ENCODE measurements at places on chromosomes 16 and 17.

DNA sequence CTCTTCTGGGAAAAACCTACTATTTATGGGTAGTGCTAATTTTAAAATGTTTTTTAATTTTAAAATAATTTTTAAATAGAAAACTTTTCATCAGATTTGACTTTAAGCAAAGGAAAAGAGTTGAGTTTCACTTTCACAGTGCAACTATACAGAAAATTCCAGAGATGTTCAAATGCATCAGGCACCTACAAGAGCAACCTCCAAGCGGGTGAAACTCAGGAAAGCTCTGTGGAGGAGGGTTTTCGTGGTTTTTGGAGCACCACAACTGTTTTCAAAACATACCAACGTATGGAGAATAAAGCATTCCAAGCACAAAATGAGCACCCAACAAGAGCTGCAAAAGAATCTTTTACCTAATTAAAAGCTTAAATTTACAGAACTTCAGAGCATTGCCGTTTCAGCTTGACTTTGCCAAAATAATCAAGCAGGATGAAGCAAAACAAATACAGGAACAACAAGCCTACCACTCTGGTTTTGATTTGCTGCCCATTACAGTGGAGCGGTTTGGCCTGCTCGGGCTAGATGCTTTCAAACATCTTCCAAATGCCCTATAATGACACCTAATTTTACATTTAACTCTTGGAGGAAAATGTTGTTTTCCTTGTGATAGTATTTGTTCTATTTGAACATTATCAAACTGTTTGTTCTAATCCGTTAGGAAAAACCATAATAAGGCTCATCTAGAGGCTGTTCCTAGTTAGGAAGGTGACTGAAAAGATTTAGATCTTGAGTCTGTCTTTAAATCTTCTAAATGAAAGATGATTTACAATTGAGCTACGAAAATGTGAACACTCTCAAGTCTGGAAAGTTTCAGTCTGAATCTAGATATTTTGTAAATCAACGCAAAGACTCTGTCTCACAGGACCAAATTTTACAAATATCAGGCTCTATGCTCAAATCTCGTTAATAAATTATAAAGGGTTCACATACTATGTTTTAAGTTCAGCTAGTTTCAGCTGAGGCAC is 34.5 kb downstream of the NACA2 start:
- no peak for DNase-seq

DNA sequence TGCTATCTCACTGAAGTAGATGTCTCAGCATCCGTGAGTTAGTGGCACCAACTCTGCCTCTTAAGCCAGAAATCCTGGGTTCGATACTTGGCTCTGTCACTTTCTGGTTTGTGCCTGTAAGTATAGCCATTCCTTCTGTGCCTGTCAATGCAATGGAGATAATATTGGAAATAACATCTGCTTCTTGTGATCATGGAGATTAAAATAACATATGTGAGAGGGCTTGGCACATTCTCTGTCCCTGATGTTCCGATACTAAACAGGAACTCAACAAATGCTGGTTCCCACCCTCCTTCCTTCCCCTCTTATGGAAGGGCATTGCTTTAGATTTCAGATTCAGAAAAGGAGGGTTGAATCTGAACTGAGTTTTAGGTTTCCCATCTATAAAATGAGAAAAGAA is 39.8 kb downstream of the TBX4 start:
- DNase-seq, result no peak

DNA sequence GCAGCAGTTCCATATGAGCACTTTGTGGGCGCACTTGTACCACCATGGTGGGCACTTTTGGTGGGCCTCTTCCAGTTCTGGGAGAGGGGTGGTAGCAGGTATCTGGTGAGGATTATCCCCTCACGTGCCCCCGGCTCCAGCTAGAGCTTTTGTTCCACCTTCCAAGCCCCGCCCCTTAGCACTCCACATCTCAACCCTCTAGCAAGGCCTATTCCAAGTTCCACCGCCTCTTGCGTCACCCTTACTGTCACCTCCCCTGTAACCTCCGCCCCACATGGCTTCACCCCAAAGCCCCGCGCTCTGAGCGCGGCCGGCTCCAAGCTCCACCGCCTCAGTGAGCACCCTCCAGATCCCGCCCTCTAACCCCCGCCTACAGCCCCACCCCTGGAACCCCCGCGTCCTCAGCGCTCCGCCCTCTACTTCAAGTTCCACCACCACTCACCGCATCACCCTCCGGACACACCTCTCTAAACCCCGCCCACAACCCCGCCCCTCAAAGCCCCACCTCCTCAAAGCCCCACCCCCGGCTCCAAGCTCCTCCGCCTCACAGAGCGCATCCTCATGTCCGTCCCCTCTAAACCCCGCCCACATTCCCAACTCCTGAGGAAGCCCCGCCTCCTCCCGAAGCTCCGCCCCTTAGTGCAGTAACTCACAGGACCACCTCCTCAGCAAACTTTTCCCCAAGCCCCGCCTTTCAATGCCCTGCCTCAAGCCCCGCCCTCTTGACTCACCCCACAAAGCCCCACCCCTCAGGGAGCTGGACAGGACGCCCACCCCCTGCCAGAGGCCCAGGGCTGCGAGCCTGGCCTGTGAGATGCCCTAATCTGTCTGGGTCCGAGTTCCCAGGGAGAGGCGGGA is 11.1 kb downstream of the SCN4A start:
- no peak for DNase-seq

- no peak for DNase-seq
Observed at GRCh38 chr16:57643910-57644309, 15.5 kb downstream of the ADGRG1 start.

GRCh38 chr17:48769009-48769675 is 40.6 kb upstream of the HOXB13 start:
- no peak for DNase-seq

- no peak for DNase-seq
Observed at GRCh38 chr17:59897090-59897489, 4.2 kb downstream of the RPS6KB1 start.

DNA sequence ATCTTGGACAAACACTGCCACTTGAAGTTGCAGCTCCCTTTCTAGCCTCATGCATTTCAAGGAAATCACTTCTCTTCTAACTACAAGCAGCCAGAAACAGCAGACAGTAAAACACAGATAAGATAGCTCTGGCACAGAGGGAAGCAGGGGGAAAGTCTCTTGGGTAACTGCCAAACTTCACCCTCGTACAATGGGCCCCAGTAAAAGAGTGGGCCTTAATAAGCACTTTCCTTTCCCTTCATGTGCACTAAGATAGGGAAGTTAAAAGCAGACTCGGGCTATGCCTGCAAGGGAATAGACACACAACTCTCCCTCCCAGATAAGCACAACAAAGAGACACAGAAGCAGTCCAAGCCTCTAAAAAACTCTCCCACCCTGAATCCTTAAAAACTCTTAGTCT is 4.2 kb upstream of the KRTAP4-5 start:
- no peak for DNase-seq

GRCh38 chr16:75764154-75764768 is 38.0 kb upstream of the CPHXL start:
- no peak for DNase-seq

GRCh38 chr16:76676356-76676755 is 399.2 kb downstream of the CNTNAP4 start:
- DNase-seq, result no peak

DNA sequence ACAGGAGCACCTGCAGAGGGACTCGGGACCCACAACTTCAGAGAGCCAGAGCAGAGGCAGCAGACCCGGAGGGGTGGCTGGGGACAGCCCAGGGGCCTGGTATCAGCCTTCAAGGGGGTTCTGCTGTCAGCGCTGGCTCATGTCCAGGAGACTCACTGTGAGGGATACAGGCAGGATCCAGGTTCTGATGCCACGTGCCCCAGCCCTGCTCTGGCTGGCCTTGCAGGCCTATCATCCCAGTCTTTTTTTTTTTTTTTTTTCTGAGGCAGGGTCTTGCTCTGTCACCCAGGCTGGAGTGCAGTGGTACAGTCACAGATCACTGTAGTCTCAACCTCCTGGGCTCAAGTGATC is 9.0 kb upstream of the MTSS2 start:
- no peak for DNase-seq

GRCh38 chr17:6786618-6787017 is 10.6 kb downstream of the FBXO39 start:
- no peak for DNase-seq

DNA sequence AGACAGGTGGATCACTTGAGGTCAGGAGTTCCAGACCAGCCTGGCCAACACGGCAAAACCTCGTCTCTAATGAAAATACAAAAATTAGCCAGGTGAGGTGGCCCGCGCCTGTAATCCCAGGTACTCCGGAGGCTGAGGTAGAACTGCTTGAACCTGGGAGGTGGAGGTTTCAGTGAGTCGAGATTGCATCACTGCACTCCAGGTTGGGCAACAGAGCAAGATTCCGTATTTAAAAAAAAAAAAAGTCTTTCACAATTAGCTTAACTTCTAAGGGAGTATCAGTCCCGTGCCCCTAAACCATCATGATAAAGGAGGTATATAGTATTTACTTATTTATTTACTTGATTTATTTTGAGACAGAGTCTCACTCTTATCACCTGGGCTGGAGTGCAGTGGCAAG is 3.4 kb upstream of the MEFV start:
- no peak for DNase-seq
